Posterior cingulate gyrus (tissue), 11 donors: ENCODE measurements at places on chromosomes 5 and 9.

- no peak for DNase-seq
These were observed 21.2 kb upstream of the LOX start for GRCh38 chr5:122099060-122099790.

GRCh38 chr5:83518319-83519061, 46.9 kb downstream of the VCAN start:
- DNase-seq = no peak

- DNase-seq = no peak
These were observed 33.8 kb upstream of the OTULIN start for GRCh38 chr5:14630671-14631070.

GRCh38 chr5:2105141-2105540, 222.4 kb upstream of the IRX4 start:
- no peak for DNase-seq

DNA sequence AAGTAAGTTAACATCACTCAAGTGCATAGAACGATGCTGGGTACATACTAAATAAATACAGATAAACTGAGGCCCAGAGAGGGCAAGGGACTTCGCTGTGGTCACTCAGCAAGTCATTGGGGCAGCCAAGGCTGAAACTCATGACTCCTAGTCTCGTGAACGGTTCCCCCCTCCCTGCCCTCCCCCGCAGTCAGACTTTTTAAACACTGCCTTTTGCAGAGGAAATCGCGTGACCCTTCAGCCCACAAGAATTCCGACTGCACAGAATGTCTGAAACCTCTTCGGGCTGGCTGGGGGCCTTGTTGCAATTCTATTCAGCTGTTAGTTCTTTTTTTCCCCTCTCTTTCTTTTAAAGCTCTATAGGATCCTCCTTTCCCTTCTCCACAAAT, 28.1 kb downstream of the NEK6 start:
- no peak for DNase-seq
